Caco-2 (cell line): ENCODE measurements at places on chromosomes 6 and 20.

- no peak for DNase-seq
These were observed 105.0 kb downstream of the SPTLC3 start for GRCh38 chr20:13113731-13114130.

DNA sequence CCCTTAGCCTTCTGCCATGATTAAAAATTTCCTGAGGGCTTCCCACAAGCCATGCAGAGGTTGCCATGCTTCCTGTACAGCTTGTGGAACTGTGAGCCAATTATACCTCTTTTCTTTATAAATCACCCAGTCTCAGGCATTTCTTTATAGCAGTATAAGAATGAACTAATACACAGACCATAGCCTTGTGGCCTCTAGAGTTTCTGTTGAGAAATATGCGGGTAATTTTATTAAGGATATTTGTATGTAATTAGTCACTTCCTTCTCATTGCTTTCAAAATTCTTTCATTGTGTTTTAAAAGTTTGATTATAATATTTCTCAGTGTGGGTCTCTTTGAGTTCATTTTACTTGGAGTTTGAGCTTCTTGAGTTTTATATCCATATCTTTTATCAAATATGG, 484.9 kb downstream of the COL12A1 start:
- DNase-seq = no peak

GRCh38 chr20:4491643-4492042, 230.1 kb upstream of the PRND start:
- DNase-seq = no peak

DNA sequence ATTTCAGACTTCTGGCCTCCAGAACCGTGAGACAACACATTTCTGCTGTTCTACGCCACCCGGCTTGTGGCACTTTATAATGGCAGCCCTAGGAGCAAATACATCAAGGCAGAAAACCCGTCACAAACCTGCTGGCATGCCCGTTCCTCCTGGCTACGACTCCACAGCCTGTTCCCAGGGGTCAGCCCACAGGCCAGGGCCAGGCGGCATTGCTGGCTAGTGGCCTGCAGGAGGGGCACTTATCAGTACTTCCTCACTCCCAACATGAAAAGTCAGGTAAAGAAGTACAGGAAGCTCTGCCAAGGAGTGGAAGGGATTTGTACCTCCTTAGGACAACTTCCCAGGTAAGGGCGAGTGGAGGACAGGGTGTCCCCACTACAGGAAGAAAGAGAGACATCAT, 223.1 kb upstream of the AGPAT4 start:
- DNase-seq = no peak

- peak; percentile 50 for DNase-seq
These were observed 108.4 kb downstream of the JAG1 start for GRCh38 chr20:10565191-10565921.

DNA sequence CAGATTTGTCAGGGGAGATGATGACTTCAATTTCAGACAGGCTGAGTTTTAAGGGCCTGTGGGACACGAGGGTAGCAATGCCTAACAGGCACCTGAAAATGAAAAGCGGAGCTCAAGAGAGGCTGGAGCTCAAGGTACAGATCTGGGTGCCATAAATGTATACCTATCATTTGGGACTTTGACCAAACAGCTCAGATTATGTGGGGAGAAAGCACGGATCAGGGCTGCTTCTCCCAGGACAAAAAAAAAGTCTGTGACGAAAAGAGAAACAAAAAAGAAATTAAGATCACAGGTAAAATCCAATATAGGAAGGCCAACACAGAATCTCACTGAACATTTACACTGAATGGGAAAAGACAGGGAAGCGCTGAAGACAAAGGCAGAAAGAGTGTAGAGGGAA, 1.9 kb downstream of the PRELID3B start:
- DNase-seq = no peak

DNA sequence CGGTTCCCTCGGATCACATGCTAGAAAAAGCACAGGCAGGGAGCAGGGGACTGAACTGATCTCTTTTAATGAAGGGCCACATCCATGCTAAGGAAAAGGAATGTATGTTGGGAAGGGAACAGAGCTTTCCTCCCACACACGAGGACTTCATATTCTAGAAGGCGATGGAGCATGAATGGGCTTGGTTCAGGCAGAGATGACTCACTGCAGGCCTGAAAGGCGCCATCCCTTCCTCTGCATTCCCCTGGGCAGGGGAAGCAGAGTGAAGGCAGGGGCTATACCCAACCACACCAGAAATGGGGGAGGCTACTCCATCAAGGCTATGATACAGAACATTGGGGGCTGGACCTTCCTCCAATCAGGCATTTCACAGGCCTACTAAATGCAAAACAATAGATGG, 30.6 kb downstream of the ELMO2 start:
- DNase-seq = no peak

- no peak for DNase-seq
These were observed 51.0 kb upstream of the ZFP64 start for GRCh38 chr20:52242237-52243230.

- no peak for DNase-seq
These were observed 58.9 kb upstream of the SAMD5 start for GRCh38 chr6:147449405-147450161.

GRCh38 chr6:53916804-53917463, 122.1 kb downstream of the LRRC1 start:
- no peak for DNase-seq

- DNase-seq = no peak
These were observed 73.1 kb downstream of the CARMIL1 start for GRCh38 chr6:25352285-25352684.

DNA sequence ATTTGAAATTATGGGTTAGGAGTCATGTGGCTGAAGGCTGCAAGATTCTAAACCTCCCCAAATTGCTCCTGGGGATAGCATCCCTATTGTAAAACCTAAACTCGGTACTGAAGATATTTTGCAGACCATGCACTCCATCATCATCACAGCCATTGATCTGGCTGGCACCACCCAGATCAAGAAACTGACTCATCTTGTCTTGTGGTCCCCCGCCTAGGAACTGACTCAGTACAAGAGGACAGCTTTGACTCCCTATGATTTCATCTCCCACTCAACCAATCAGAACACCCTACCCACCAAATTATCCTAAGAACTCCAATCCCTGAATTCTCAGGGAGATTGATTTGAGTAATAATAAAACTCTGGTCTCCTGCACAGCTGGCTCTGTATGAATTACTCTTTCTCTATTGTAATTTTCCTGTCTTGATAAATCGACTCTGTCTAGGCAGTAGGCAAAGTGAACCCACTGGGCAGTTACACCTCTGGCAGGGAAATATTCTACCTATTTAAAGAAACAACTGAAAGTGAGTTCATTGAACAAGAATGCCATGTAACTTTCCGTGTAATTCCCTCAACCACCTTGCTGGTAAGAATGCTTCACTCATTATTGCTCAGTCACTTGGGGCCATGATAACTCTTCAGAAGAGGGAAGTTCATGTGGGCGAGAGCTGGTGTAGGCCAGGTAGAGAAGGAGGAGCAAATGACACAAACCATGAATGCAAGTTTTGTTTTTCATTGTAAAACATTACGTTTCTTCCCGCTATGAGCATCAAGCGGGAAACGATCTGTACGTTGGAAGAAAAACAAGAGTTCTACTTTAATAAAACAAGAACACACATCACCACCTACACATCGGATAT, 602.9 kb upstream of the ARID1B start:
- DNase-seq = no peak

- no peak for DNase-seq
These were observed 15.7 kb downstream of the AURKA start for GRCh38 chr20:56376331-56376730.

- DNase-seq = peak; percentile 71
These were observed at the start of gene ZBTB2 for GRCh38 chr6:151391471-151392413. Gene ZBTB2 (minus strand): TSS chr6:151391559. CDS start chr6:151373637, 17,922 bp downstream.

- no peak for DNase-seq
These were observed 37.2 kb downstream of the REV3L start for GRCh38 chr6:111445861-111446267.

DNA sequence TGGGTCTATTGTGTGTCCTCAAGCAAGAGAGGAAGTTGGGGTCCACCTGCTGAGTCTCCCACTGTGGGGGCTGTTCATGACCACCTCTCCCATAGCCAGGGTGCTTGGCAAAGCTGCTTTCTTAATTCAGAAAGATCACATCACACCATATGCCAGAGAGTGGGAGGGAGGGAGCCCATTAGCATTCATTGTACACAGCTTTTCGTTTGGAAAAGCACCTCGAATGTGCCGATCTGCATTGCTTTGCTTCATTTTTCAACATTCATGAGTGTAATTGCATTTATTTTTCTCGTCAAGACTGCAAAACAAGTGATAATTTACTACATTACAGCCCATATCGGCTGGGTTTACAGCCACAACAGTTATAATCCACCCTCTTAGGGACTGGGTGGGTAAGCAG, 327.3 kb downstream of the PTPRT start:
- no peak for DNase-seq

- no peak for DNase-seq
These were observed 193.6 kb downstream of the EDN1 start for GRCh38 chr6:12483712-12484111.

GRCh38 chr20:62755817-62756724, 40.2 kb upstream of the MRGBP start:
- DNase-seq = no peak

GRCh38 chr20:53825282-53825681, 231.6 kb upstream of the ZNF217 start:
- no peak for DNase-seq

DNA sequence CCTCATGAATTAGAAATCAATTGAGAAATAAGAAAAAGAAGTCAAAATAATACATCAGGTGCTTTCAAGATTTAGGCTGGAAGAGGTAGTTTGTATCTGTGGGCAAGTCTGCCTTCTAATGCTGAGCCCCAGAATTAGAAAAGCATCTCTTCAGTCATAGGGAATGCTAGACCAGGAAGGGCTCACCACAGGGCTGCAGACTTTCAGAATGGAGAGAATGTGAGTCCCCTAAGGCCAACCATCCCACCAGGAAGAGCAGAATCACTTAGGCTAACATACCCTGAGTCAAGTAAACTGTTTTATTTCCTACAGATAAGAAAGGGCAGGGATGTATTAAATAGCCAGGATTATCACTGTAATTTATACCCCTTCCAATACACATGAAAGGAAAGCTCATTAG, 510.2 kb downstream of the RNF144B start:
- no peak for DNase-seq

DNA sequence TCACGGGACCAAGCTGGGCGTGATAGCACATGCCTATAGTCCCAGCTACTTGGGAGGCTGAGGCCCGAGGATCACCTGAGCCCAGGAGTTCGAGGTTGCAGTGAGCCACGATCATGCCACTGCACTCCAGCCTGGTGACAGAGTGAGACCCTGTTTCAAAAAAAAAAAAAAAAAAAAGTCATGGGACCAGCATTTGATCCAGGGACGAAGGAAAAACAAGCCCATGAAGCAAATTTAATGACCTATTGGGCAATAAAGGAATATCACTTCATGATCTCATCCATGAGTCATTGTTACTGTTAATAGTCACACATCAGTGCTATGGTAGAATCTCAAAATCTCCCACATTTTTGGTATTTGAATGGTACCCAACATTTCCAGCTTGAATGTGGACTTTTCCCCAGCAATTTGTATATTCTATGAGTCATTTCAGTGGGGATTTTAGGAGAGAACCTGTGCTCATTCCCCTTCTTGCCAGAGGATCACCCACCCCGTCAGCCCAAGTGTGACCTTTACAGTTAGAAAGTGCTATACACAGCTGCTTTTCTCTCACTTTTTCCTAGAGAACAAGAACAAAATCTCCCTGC, 8.5 kb upstream of the SOD2 start:
- no peak for DNase-seq

DNA sequence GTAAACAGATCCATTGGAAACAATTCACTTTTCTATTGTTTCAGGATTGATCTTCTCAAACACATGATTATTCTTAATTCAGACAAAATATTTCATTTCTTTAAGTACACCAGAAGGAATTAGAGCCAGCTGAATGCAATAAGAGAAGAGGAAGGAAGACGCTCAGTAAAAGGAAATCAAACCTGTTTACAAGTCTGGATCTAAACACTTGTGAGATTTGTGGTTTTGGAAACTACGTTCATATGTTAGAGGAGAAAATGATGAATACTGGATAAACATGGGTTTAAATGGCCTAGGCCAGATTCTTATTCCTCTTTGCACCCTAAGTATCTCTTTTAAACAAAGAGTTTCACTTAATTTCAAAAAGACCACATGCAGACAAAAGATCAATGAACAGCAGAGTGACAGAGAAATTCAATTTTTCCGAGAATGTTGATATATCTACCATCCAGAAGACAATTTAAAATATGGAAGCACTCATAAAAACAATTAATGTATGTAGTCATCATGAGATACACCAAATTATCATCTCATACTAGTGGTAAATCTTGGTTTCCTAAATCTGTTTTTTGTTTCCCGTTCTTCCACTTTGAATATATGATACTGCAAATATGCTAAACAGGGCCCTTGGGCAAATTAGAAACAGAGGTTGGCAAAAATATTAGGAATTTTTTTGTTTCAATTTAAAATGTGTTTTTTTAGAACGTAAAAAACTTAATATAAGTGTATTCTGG, 703.5 kb upstream of the CITED2 start:
- DNase-seq = no peak

- no peak for DNase-seq
These were observed 52.6 kb downstream of the TFAP2A start for GRCh38 chr6:10362300-10362699.

GRCh38 chr6:48817333-48818051, 645.6 kb downstream of the MMUT start:
- DNase-seq = no peak

DNA sequence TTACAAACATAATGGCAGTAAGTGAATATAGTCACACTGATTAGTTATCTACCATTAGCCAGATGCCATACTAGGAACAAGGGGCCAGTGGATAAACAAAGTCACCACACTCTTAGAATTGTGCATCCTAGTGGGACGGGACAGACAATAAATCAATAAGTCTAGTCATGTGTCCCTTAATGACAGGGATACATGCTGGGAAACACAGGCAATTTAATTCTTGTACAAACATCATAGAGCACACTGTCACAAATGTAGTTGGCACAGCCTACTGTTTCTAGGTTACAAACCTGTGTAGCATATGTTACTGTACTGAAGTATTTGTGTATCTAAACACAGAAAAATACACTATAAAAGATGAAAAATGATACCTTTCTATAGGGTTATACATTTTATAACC, 123.0 kb upstream of the FAM184A start:
- no peak for DNase-seq

DNA sequence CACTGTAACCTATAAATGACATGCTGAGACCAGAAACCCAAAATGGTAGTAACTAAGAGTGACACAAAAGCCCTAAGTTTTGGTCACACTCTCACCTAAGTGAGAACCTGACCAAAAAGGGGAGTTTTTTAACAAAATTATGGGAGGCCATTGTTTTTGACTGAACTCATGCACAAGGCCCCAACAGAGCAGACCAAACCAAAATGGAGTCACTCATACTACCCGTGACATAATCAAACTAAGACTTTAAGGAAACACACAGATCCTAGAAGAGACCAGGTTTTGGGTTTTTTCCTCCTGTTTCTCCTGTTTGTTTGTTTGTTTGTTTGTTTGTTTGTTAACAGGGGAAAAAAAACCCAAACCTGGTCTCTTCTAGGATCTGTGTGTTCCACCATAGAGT, 49.2 kb upstream of the MRAP2 start:
- no peak for DNase-seq
